ENCODE measurements at places on chromosomes 5 and 9.

DNA sequence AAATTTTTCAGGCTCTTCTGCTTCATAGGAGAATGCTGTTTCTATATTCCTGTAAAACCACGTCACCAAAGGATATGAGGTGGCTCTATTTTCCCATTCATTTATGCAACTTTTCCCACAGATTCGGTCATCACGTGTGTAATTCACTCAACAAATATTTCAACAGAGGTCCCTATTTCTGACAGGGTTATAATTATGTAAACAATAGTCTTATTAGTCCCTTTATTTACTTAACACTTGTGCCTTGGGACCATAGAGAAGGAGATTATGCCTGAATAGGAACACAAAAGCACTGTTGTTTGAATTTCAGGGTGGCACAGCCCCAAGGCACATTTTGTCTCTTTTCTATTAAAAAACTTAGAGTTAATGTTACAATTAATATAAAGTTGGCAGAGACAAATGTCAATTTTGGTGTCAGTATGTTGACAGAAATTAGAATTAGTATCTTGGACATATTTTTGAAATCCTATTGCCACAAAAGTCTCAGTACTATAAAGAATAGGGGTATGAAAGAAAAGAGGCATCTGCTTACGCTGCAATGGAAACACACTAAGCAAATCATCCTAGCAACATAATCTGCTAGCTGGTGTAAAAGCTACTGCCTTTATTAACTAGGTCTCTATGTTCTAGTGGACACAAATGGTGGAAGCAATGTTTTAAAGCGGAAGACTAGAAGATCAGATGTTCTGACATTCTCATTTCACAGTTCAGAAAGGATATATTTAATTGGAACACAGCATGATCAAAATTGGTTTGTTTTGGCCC lies 229.1 kb upstream of the TBCA start:
- no peak for DNase-seq
- H3K36me3 ChIP-seq, result no peaks in the 10 kb centered on the region
- peaks cover 14% of the 10 kb centered on the region for H3K4me1 ChIP-seq

DNA sequence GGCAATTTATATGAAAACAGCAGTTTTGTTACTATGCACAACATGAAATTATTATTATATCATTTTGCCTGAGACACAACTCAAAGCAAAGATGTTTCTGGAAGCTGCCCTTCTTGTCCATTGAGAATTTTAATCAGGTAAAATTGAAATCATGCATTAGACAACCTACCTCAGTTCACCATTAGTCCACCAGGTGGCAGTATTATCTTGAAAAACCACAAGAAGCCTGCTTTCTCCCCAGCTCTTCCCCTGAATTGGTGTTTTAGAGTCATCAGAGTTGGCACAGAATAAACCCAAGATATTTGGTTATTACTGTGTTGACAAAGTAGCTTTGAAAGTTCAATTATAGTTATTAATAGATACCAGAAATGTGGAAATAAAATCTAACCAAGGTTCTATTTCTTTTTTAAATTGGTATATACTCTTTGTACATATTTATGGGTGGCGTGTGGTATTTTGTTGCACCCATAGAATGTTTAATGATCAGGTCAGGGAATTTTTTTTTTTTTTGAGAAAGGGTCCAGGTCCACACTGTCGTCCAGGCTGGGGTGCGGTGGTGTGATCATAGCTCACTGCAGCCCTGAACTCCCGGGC lies 25.7 kb downstream of the UTP15 start:
- no peaks in the 10 kb centered on the region for H3K36me3 ChIP-seq
- H3K27me3 ChIP-seq, result no peaks in the 10 kb centered on the region
- H3K4me1 ChIP-seq, result no peaks in the 10 kb centered on the region
- no peak overlapping the region for H3K4me3 ChIP-seq

- H3K4me3 ChIP-seq, result peak overlapping the region; percentile 45
- DNase-seq, result no peak
- peaks cover 54% of the 10 kb centered on the region for H3K4me1 ChIP-seq
- H3K36me3 ChIP-seq, result no peaks in the 10 kb centered on the region
Measured at GRCh38 chr9:137235424-137236237, 4.9 kb downstream of the SLC34A3 start.

DNA sequence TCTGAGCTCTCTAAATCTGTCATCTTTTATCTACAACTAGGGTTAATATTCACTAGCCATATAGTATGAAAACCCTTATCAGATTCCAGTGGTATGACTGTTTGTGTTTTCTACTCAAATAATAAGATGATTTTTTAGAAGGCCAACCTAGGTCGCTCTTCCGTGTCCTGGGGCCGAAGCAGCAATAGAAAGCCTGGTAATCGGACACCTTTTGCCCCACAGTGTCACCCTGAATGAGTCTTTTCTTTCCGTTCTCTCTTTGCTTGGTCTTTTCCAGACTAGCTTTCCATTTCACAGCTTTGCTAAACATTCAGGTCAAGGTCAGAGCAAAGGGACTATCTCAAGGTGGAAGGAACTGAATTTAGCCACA lies 243.3 kb upstream of the ANKRD55 start:
- no peak overlapping the region for H3K27ac ChIP-seq
- no peak overlapping the region for H3K4me3 ChIP-seq
- H3K36me3 ChIP-seq, result no peaks in the 10 kb centered on the region
- no peaks in the 10 kb centered on the region for H3K27me3 ChIP-seq
- peaks cover 28% of the 10 kb centered on the region for H3K4me1 ChIP-seq
